ENCODE measurements at places on chromosomes 6 and 20. TPM values are rescaled to one million over a fixed set of nuclear protein-coding genes. Genes with fewer than 3 reads are reported as not detected.

Gene COL20A1
- total RNA-seq: not detected

Gene FAM184A
- 1.1 TPM for total RNA-seq

Gene HLA-DPA1
- 4.0 TPM for total RNA-seq

Gene AVP
- total RNA-seq: not detected

Data from uterine smooth muscle cell (primary cell).